ENCODE measurements at places on chromosomes 1 and 21. TPM values are rescaled to one million over a fixed set of nuclear protein-coding genes. Genes with fewer than 3 reads are reported as not detected.

Gene S100A5
- total RNA-seq = not detected

Gene NEK2
- 104 TPM for total RNA-seq

Gene FCAMR
- not detected for total RNA-seq

Gene DYNLT5
- total RNA-seq = 6.6 TPM

Gene MCOLN3
- 12.0 TPM for total RNA-seq

Gene RXFP4
- total RNA-seq = not detected

Gene RNF186
- not detected for total RNA-seq

Gene C1QB
- not detected for total RNA-seq

DNA sequence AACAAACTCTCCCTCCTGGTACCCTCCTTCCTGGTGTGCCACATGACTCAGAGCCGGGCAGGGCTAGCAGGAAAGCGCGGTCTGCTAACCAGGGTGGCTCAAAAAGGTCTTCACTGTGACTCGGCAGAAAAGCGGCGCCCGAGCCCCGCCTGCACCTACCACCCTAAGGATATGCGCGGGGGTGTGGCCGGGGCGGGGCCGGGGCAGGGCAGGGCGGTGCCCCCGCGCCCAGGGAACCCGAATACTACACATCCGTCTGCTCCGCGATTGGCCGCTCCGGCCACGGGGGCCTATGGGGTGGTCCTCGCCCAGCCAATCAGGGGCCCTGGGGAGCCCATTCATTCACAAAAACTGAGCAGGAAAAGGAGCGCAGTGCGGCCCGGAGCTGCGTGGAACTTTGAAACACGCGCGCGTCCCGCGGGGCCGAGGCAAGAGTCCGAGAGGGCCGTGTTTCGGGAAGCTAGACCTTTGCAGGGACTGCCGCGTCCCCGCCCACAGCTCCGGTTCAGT lies 1.7 kb downstream of the LRP8 start:
- peak; percentile 99 for DNase-seq
- H3K4me1 ChIP-seq = peaks cover 11% of the 10 kb centered on the region
- H3K27ac ChIP-seq = peak overlapping the region; percentile 81
- peak overlapping the region; percentile 88 for H3K4me3 ChIP-seq
- peaks cover 23% of the 10 kb centered on the region for H3K36me3 ChIP-seq

DNA sequence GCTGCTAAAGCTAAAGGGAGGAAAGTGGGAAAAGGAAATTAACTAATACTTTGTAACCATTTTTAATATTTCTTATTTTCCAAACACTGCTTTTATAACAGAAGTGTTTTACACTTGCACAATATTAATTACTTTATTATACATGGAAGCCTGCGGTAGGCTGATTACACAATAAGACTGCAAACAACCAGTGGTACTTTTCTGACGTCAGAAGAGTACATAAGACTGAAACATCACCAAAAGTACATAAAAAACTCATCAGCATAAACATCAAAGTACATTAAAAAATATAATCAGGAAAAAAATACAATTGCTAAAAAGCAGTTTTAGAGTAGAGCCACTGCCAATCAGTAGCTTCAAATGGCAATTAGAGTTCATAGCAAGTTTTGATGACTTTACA lies 4.6 kb downstream of the ZNF281 start:
- H3K27me3 ChIP-seq = no peaks in the 10 kb centered on the region
- H3K36me3 ChIP-seq = peaks cover 84% of the 10 kb centered on the region
- no peak overlapping the region for H3K27ac ChIP-seq
- H3K4me3 ChIP-seq = peak overlapping the region; percentile 93
- DNase-seq = no peak

GRCh38 chr1:74629283-74629682 lies 44.3 kb downstream of the ERICH3 start:
- no peaks in the 10 kb centered on the region for H3K27me3 ChIP-seq
- H3K27ac ChIP-seq = no peak overlapping the region
- no peaks in the 10 kb centered on the region for H3K36me3 ChIP-seq

DNA sequence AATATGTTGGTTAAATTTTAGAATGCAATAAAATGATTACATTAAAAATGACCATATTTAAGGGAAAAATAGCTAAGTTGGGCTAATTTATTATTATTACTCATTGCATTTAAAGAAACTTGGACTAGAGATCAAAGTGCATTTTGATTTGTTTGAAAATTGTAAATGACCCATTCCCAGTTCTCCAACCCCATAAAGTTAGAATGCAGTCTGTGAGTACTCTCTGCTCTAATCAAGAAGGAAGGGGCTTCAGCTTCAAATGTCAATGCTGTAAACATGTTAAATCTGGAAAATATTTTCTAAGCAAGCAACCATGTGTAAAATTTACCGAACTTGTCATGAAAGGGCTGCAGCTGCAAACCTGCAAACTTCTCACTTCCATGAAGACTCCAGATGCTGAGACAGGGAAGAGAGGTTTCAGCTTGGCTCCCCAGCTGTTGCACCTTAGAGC lies 232.7 kb downstream of the TTLL7 start:
- H3K27me3 ChIP-seq = no peaks in the 10 kb centered on the region
- no peaks in the 10 kb centered on the region for H3K4me1 ChIP-seq
- H3K27ac ChIP-seq = no peak overlapping the region
- H3K36me3 ChIP-seq = no peaks in the 10 kb centered on the region
- no peak overlapping the region for H3K4me3 ChIP-seq
- DNase-seq = no peak

- no peaks in the 10 kb centered on the region for H3K27me3 ChIP-seq
- no peak for DNase-seq
- H3K27ac ChIP-seq = no peak overlapping the region
These were observed 9.4 kb upstream of the MT1HL1 start for GRCh38 chr1:237013608-237014007.

DNA sequence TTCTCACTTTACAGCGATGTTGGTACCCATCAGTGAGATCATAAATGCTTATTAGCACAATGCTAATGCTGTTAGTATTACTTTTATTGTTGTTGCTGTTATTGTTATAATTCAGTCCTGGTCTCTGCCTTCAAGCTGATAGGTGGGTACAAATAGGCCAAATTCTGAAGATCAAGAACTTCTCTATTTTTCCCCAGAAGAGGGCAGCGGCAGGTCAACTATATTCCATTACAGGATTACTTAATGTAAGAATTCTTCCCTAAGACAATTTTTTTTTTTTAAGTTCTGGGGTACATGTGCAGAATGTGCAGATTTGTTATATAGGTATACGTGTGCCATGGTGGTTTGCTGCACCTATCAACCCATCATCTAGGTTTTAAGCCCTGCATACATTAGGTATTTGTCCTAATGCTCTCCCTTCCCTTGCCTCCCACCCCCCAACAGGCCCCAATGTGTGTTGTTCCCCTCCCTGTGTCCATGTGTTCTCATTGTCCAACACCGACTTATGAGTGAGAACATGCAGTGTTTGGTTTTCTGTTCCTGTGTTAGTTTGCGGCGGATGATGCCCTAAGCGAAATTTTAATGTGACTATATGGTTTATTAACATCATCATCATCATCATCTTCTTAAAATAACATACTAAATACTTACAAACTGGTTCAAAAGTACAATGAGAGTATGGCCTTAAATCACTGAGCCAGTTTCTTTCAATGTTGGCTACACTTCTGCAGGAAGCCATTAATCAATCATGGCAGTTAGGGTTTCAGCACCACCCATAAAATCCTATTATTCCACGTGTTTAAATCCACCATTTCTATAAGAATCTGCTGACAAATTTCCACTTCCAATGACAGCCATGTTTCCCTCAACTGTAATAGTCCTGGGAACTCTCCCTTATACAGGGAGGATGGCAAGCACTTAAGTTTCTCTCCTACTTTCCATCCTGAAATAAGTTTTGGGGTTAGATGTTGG lies 19.2 kb downstream of the SLC19A2 start:
- no peak overlapping the region for H3K4me3 ChIP-seq
- peak; percentile 63 for DNase-seq
- H3K36me3 ChIP-seq = peaks cover 7% of the 10 kb centered on the region
- H3K27ac ChIP-seq = no peak overlapping the region
- H3K27me3 ChIP-seq = no peaks in the 10 kb centered on the region

All from endodermal cell (in vitro differentiated cells).